ENCODE measurements at places on chromosomes 7 and 10.

- no peak for DNase-seq
Measured at GRCh38 chr10:22825841-22826240, 102.0 kb upstream of the ARMC3 start.

GRCh38 chr7:35003679-35004303 is 33.5 kb downstream of the DPY19L1 start:
- peak; percentile 71 for DNase-seq

DNA sequence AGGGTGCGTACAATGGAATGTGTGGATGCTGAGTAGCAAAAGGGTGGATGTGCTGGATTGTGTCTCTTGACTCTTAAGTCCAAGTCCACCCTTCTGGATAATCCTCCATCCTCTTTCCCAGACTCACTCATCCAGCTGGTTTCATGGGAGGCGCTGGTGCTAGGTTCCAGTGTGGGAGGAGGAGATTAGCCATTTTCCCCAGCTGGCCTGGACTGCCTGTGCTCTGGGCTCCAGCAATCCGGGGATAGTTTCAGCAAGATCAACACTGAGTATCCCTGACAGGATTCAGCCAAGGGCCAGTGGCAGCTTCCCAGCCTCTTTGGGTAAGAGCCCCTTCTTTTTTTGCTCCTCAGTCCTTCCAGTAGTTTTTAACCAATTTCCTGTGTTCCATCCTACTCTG is 21.6 kb upstream of the TRIL start:
- no peak for DNase-seq

GRCh38 chr7:114405427-114405826 is 9.2 kb upstream of the FOXP2 start:
- no peak for DNase-seq

- DNase-seq = no peak
Measured at GRCh38 chr10:97090035-97090434, 95.7 kb downstream of the SLIT1 start.

GRCh38 chr7:141291541-141291940 is 217.7 kb downstream of the TMEM178B start:
- DNase-seq = no peak

DNA sequence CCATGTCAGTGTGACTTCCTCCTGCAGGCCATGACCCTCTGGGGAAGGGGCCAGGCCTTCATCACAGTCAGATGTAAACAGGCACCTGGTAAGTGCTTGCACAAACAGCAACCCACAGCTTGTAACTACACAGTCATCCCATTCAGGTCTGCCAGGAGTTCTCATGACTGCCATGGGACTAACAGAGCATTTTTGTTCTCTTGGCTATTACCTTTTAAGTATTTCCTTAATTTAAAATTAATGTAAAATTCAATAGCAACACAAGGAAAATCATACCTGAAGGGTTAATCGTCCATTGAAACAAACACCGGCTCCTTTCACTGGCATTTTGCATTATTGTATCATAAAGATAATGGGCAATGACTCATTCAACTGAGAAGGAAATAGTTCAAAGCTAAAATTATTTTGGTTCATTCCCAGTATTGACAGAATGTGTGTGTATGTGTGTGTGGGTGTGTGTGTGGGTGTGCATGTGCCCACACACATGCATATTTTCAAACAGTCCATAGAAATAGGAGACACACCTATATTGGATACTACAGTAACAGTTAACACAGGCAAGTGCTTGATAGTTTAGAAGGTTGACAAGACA is 307.9 kb downstream of the WDR11 start:
- no peak for DNase-seq

DNA sequence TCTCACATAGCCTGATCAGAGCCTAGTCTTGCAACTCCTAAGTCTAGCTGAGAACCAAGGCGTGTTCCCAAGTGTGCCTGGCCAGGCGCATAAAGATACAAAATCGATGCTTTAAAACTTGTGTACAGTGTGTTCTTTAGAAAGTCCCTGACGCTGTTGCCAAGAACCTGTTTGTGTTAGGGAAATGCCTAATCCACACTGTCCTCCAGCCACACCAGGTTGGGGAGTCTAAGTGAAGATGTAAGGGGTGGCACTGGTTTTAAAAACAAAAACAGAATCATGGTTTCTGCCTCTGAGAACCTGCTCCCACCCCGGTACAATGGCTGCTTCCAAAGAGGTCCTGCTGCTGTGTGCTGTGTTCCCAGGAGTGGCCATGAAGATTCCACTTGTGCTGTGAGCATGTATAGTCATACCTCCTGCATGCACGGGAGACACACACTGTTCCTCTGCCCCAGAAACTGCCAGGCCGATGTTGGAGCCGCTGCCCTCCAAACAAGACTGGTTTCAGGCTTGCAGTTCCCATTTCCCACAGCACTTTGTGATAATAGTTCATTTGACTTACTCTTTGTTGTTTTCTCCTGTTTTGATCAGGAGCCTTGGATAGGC is 88.5 kb downstream of the CCNY start:
- DNase-seq = no peak

- DNase-seq = no peak
Measured at GRCh38 chr7:66296557-66296956, 91.4 kb downstream of the TPST1 start.

GRCh38 chr10:10551596-10552301 is 465.9 kb upstream of the CELF2 start:
- no peak for DNase-seq

- DNase-seq = no peak
Measured at GRCh38 chr7:110224643-110225042, 866.3 kb upstream of the LRRN3 start.

DNA sequence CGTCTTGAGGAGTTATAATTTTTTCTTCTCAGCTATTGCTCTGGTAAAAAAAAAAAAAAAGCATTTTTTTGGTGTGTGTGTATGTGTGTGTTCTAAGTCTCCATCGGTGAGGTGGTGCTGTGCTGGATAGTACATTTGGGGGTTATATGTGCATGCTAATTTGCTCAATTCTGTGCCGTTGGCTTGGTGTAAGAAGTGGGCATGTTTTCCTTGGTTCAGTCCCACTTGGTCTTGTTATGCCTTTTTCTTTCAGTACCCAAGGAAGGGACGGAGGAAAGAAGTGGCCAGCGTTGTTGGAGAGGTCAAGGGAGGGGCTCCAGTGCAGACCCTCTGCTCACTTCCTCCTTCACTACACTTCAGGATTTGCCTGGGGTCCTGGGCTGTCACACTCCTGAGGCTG is 20.4 kb downstream of the LRMDA start:
- DNase-seq = no peak

GRCh38 chr7:4028221-4028620 is 653.9 kb upstream of the FOXK1 start:
- DNase-seq = no peak

DNA sequence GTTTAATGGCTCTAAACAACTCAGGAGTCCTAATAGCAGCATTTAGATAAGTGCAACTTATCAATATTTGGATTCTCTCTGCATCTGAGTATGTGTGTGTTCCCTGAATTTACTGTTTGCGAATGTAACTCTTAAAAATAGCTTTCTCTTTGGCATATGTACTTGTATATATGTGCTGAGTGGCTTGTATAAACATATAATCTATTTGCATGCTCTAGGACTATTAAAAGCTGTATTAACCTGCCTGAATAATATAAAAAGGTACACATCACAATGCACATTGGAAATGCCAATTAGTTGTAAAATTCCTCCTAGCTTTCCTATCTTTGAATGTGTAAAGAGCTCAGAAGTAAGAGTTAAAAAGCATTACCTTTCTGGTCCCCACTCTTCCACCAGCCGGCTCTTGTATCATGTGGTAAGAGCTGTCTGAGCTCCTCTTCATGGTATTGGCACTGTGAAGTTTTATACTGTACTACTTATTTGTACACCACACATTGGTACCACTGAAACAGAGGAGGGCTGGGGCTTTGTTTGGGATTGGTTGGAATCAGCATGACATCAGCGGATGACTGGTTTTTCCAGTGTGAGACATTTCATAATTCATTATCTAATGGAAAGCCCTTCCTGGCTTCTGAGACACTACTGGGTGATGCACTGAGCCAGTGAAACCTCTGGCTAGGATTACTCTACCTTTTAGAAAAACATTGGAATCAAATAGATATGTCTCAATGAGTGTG is at the start of gene INHBA:
Gene INHBA, minus strand, starts transcription at position 456 of the 737 bp plus-strand sequence. CDS start 2,716 bp downstream, outside the sequence.
- DNase-seq = no peak

DNA sequence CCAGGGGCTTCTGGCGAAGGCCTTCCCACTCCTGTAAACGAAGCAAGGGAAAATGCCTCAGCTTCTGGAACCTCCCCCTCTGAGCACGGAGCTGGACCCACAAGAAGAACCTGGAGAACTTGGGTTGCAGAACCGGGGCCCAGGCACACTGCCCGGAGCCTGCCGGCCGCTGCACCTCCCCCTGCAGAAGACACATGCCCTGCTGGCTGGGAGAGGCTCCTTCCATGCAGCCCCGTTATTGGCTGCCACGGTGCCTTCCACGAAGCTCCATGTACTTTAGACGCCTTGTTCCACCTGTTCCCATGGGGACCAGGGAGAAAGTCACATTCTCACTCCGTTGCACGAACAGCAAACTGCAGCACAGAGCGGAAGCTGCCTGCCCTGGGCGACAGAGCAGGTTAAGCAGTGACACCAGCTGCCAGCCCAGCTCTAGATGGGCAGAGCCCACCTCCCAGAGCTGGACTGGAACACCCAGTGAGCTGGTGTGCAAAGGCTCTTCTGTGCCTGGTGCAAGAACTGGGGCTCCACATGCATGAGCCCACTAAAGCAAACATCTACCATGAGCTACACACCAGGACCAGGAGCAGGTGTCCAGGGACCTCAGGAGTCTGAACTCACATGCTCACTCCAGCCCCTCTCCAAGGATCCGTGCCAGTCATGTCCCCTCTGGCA is 70.1 kb downstream of the TNS3 start:
- no peak for DNase-seq

GRCh38 chr7:27453702-27454405 is 208.8 kb downstream of the HIBADH start:
- no peak for DNase-seq

- DNase-seq = no peak
Measured at GRCh38 chr10:1570416-1571051, 166.8 kb downstream of the ADARB2 start.

- no peak for DNase-seq
Measured at GRCh38 chr10:88121361-88121760, 257.9 kb downstream of the PTEN start.

- no peak for DNase-seq
Measured at GRCh38 chr7:50391386-50391785, 58.8 kb downstream of the FIGNL1 start.

DNA sequence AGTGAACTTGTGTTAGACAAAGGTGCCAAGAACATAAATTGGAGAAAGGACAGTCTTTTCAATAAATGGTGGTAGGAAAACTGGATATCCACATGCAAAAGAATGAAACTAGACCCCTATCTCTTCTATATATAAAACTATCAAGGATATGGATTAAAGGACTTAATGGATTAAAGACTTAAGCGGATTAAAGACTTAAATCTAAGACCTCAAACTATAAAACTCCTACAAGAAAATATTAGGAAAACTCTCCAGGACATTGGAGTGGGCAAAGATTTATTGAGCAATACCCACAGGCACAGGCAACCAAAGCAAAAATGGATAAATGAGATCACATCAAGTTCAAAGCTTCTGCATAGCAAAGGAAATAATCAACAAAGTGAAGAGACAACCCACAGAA is 242.9 kb upstream of the MEOX2 start:
- DNase-seq = no peak

DNA sequence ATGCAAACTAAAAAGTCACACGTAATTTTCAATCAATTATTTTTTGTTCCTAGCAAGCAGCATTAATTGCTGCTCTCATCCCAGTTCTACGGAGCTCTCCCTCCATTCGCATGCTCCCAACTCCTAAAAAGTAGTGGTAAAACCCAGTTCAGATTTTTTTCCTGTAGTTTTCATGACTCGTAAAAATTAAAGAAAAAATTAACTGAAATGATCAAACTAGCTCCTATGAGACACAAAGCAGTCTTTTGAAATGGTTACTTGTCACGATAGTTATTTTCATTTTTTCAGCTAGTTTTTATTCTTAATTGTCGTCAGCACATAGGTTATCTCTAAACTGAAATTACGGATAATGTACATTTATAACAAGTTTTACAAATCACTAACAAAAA is 1.8 kb downstream of the HNRNPA2B1 start:
- no peak for DNase-seq

- DNase-seq = no peak
Measured at GRCh38 chr7:123193235-123193634, 6.5 kb downstream of the SLC13A1 start.

GRCh38 chr7:130554481-130554880 is 62.6 kb downstream of the MEST start:
- DNase-seq = no peak

Data from erythroblast (primary cell).